ENCODE measurements at places on chromosomes 4 and X.

GRCh38 chrX:17024886-17025285 lies 78.4 kb downstream of the REPS2 start:
- DNase-seq, result no peak

DNA sequence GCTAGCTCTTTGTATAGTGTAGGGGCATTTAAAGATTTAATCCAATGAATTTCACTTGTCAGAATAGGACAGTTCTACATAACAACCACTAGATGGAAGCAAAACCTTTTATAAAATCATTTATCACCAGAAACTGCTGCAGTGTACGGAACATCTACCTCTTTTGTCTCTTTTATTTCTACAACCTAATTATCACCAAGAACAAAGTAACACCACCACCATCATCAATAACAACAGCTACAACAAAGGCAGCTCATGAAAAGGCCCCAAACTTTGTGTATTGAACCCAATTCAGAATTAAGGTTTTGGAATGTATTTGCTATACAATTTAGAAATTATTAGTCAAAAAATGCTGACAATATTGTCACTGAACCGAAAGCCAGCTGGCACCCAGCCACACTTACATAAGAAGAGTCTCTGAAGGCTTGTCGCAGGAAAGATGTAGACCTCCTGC lies 260.9 kb upstream of the RPS6KA3 start:
- no peak for DNase-seq

- no peak for DNase-seq
These were observed 1.0 kb downstream of the SLC10A6 start for GRCh38 chr4:86848136-86848535.

- DNase-seq, result no peak
These were observed 408.6 kb downstream of the FAM47B start for GRCh38 chrX:35351212-35351611.

DNA sequence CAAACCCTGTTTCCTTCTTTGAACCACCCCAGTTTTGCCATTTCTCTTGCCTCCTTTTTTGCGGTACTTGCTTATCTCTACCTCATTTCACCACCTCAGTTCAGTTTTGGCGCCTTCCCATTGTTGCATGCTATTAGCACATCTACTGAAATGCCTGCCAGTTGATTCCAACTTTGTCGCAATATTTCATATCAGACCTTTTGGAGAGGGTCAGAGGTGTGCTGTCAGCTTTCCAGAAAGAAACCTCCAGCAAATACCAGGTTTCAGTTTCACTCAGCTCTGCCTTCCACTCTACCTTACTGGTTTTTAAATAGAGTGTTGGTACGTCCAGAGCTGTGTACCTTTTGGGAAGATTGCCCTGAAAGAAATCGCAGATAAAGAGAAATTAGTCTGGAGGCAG lies 91.9 kb upstream of the CPEB2 start:
- no peak for DNase-seq

- no peak for DNase-seq
These were observed 29.3 kb upstream of the PTPN13 start for GRCh38 chr4:86564795-86565194.
